B cell (primary cell): ENCODE measurements at places on chromosomes 4 and X. TPM values are rescaled to one million over a fixed set of nuclear protein-coding genes. Genes with fewer than 3 reads are reported as not detected.
A peak's percentile ranks its signal among the peaks of the same experiment; 100 is the strongest.

Gene JCHAIN
- 72.3 and 90.8 TPM in 2 replicates for total RNA-seq

GRCh38 chrX:39816871-39817731 is 280.7 kb downstream of the BCOR start:
- DNase-seq, result no peak

DNA sequence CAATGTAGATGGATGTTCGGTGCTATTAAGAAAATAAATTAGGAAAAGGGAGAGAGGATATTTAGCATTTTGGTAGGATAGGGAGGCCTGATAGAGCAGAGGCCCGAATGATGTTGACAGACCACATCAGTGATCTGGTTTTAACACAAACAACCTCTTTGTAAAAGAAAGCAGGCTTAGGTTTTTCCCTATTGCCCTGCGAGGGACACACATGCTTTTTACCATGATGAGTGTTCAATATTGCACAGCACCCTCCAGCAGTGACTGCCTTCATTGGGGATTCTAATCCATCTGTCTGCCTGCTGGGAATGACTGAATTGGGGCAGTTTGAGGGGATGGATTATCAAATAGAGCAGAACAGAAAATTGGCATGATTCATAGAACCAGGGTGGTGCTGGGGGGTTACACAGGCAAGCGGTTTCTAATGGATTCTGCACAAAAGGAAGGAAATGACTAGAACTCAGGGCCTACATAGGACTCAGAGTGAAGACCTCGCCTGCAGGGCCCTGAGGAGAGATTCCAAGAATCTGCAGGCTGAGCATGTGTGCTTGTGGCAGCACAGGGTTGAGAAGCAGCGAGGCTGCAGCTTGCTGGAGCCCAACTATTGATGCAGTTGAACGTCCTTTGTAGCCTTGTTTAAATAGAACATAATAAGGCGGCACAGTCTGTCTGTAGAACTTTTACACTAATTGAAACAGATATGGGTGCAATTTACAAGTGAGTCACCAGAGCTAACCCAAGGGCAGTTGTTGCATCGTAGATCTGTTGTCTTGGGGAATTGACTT is 58.0 kb downstream of the RHOH start:
- DNase-seq, result no peak

DNA sequence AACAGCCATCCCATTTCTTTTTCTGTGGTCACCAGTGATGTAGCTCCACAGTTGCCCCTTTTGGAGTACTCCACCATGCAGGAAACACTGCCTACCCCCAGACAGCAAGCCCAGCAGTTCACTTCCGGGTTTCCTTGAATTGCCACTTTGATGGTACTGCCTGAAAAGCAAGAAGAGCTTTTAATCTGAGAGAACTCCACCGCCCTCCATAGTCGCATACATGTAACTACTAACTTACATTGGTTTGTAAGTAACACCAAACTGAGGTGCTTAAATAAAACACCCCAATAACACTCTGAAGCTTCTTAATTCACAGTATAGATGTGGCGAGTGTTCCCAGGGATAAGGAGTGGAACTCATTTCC is 53.6 kb upstream of the HPSE start:
- DNase-seq, result no peak

- DNase-seq, result no peak
These were observed 1.3 kb upstream of the TNIP2 start for GRCh38 chr4:2757426-2757825.

GRCh38 chr4:107006218-107006617 is 29.9 kb downstream of the DKK2 start:
- DNase-seq, result no peak

GRCh38 chr4:139555705-139556070 is 331 bp downstream of the SETD7 start:
- no peak for DNase-seq

Gene SAGE1
- not detected in 2 replicates for total RNA-seq

GRCh38 chr4:178941975-178942374 is 1499.7 kb upstream of the AGA start:
- no peak for DNase-seq

Gene DMD
- total RNA-seq, result 51.8 and 53.1 TPM in 2 replicates

Gene JAKMIP1
- total RNA-seq, result 0.17 and 0.49 TPM in 2 replicates

DNA sequence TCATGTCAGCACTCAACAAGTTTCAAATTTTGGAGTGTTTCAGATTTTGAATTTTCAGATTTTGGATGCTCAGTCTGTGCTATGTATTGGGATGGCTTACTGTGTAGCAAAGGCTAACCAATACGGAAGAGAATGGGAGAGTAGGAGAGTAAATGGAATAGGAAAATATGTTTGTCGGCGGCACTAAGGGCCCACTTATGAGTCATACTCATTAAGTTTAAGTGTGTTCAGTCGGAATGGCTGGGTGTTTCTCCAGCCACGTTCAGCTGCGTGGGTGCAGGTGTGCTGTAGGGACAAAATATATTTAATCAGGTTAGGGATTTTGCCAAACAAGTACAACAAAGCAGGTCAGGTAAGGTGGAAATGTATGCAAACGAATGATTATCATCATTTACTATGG is 13.6 kb downstream of the FTHL17 start:
- no peak for DNase-seq

GRCh38 chr4:40190019-40190418 is 6.8 kb upstream of the RHOH start:
- DNase-seq, result no peak

Gene TMA16
- 40.5 and 49.0 TPM in 2 replicates for total RNA-seq

DNA sequence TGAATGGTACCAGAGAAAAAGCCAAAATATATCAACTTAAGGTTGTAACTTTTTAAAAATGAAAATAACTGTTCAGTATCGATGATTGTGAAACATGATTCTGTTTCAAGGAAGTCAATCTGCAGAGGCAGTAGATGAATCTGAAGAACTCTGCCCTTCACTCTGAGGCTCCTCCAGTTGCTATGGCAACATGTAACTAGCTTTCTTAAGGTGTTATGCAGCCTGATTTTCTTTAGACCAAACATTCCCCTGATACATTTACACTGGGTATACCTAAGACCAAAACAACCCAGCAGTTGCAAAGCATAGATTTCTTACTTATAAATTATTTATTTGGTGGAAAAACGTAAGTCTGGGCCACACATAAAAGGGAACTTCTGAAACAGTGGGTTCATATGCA is 133.6 kb upstream of the RASGEF1B start:
- DNase-seq, result peak; percentile 75

Gene C4orf46
- total RNA-seq, result 3.8 and 4.3 TPM in 2 replicates

Gene FABP2
- not detected in 2 replicates for total RNA-seq

Gene PSAPL1
- total RNA-seq, result not detected in 2 replicates

GRCh38 chr4:110823251-110823650 is 200.4 kb upstream of the PITX2 start:
- DNase-seq, result no peak

GRCh38 chr4:174324725-174325124 is 41.0 kb downstream of the CEP44 start:
- DNase-seq, result no peak

Gene DOK7
- total RNA-seq, result 21.1 and 24.1 TPM in 2 replicates

- DNase-seq, result peak; percentile 55
These were observed 67.4 kb downstream of the ZNF182 start for GRCh38 chrX:47936224-47936939.

- DNase-seq, result no peak
These were observed 15.3 kb downstream of the TCEAL1 start for GRCh38 chrX:103644125-103644524.

DNA sequence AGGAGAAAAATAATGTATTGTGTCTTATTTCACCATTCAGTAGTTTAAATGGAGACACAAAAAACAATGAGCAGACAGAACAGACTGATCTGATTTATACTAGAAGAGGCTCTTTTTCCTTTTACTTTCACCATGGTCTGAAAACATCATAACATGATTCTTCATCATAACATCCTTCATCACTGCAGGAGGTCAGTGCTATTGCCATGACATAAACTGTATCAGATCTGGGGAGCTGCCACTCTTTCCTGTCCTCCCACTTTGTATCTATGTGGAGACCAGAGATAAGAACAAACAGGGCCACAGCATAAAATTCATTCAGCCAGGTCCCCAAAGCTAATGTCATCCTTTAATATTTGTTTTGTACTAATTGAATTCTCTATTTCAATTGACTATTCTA is 25.2 kb downstream of the SOD3 start:
- DNase-seq, result no peak

Gene TMPRSS11F
- total RNA-seq, result not detected in 2 replicates

DNA sequence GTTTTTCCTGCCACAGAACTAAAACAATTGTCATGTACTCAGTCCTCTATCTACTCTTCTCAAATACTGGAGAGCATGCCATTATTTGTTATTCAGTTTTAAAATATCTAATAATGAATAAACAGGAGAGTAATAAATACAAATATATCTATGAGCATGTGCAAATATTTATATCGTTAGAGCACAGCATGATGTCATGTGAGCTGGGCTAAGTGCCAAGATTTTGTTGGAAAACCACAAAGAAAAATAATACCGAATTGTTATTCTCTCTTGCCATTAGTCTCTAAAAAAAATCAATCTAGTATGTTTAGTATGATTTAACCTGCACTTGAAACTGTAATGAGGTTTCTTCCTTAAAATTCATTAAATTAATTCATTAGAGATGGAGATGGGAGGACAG is 97.3 kb downstream of the DDX60 start:
- no peak for DNase-seq

DNA sequence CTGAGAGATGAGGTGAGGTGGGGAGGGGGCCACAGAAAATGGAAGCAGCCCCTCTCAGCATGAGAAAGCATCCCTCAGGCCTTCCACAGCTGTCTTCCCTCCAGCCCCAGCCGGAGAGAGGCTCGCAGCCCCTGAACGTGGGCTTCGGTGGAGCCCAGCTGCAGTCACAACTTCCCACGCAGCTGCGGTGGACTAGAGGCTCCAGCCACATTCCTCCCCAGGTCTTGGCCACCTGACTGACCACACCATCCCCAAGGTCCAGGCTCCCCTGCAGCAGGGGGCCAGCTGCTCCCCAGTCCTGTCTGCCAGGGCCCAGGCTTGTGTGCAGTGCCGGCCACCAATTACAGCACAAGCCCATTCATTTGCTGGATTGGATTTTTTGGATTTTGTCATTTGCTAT is 212.3 kb upstream of the BCOR start:
- DNase-seq, result no peak

DNA sequence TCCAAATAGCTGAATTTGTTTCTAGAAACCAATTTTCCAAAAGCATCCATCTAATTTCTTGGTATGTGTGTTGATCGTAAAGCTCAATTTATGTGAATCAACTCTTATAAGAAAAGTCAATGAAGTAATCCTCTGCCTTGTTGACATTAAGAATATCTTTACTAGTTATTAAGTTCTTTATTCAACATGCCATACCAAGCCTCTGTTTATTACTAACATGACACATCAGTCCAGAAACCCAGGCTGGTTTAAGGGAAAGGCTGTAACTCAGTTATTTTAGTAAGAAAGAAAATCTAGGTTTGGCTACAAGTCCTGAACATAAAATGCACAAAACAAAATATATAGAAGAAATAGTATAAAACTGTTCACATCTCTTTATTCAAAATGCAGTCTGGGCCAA is 48.0 kb downstream of the KLHL34 start:
- no peak for DNase-seq

Gene IL13RA2
- total RNA-seq, result not detected in 2 replicates

Gene TCP11X2
- not detected in 2 replicates for total RNA-seq

- no peak for DNase-seq
These were observed 486.7 kb upstream of the MAGEB2 start for GRCh38 chrX:29728639-29729038.

GRCh38 chr4:171288816-171289432 is 524.3 kb upstream of the GALNTL6 start:
- no peak for DNase-seq

DNA sequence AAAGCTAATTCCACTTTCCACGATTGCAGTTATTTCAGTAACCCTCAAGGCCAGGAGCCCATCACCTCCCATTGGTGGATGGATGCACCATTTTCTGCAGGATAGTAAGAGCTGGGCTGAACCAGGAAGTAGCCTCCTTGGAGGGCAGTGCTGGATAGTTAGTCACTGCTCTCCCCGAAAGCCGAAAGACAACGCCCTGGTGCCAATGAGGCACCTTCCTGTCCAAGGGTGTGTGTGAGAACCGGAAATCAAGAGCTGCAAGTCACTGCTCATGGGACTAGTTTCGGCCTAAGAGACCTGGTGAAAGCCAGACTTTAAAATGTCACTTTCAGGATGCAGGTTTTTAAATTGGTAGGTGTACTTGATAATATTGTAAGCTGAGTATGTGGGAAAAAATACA is 203.8 kb upstream of the HS3ST1 start:
- DNase-seq, result no peak

Gene SSX4
- not detected in 2 replicates for total RNA-seq

Gene TSPAN7
- total RNA-seq, result 0.32 TPM in 1 of 2 replicates, not detected in the other

DNA sequence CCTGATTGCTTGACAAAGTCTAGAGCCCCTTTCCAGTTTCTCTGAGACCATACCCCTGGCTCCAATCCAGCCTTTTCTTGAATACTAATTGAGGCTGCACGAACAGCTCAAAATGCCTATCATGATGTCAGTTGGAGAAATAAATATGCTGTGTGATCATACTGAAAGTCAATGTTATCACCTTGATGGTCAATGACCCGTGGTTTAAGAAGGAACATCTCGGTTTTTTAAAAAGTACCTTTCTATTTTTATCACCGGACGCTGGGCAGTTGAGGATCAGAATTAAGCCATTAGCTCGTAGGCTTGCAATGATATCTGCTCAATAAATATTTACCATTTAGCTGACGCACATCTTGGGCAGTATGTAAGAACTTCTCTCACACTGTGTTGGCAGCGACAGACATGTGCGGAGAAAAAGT is 852 bp upstream of the WDR44 start:
- DNase-seq, result no peak

DNA sequence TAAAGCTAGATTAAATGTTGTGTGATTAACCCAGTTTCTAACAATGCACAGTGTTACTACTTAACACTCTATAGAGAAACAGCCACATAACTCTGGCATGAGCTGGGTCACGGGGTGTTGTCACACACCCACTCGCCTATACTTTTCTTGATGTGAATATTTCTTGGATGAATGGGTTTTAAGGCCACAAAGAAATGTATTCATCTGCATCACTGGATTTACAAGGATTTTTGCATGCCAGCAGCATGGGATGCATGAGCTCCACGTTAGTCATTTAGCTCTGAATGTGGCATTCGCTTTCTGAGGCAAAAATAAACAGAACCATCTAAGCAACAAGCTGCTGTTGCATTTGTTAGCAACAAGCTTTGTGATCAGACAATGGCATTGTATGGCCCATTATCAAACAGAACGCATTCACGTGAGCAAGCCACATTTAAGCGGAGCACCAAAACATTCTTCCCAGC is 89.7 kb downstream of the LRP2BP start:
- no peak for DNase-seq

- DNase-seq, result no peak
These were observed 174.0 kb upstream of the LDB2 start for GRCh38 chr4:17072483-17072882.

Gene RNF150
- total RNA-seq, result not detected in 2 replicates

GRCh38 chrX:40285876-40286275 is 188.1 kb upstream of the BCOR start:
- no peak for DNase-seq

- DNase-seq, result no peak
These were observed 14.8 kb upstream of the ADGRG2 start for GRCh38 chrX:19137067-19137466.

DNA sequence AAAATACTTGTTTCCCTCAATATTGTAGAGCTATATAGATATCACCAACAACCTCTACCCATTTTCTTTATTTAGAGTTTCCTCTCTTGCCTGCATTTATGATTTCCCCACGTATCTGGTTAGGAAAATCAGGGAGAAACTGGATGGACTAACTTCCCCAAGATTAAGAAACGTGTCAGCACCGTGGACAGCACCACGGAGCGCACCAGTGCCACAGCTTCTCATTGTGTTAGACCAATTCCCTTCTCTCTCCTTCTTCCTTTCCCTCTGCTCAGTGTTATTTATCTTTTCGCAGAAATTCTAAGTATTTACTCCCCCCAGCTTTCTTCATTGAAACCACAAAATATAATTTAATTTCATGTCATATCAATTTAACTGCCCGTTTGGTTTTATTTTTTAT is 568.6 kb upstream of the BOD1L1 start:
- DNase-seq, result no peak
